ENCODE measurements at places on chromosomes 1 and 21.

DNA sequence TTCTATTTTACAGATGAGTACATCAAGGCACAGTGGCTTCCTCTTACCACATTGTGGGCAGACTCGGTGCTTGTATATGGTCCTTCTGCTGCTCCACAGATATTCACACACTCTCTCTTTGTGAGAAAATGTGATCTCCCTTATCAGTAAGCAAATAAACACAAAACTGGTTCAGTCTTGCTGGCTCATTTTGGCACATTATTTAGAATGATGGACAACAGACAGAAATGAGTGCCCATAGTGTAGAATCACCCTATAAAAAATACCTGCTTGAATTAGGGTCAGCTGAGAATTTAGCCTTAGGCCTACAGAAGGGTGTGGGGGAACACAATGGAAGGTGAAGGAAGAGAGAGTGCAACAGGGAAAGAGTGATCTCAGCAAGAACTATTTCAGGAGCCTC lies 423.1 kb downstream of the HLX start:
- DNase-seq, result no peak

DNA sequence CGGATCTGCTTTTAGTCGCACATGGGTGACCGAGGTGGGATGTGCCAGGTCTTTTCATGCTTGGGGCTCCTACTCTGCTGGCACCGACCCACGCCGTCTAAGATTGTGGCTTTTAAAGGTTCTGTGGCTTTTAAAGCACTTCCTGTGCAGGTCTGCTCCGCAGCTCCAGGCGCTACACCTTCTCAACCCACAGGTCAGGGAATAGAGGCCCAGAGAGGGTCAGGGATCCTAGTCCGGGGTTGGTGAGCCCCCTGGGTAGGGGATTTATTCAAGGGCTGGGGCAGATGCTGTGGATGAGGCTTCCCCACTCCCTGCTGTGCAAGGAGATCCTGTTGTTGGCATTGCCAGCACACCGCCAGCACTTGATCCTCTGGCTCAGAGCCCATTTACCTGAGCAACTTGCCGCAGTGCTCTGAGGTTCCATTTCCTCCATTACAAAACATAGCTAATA lies 212.8 kb upstream of the RAB4A start:
- DNase-seq, result no peak

DNA sequence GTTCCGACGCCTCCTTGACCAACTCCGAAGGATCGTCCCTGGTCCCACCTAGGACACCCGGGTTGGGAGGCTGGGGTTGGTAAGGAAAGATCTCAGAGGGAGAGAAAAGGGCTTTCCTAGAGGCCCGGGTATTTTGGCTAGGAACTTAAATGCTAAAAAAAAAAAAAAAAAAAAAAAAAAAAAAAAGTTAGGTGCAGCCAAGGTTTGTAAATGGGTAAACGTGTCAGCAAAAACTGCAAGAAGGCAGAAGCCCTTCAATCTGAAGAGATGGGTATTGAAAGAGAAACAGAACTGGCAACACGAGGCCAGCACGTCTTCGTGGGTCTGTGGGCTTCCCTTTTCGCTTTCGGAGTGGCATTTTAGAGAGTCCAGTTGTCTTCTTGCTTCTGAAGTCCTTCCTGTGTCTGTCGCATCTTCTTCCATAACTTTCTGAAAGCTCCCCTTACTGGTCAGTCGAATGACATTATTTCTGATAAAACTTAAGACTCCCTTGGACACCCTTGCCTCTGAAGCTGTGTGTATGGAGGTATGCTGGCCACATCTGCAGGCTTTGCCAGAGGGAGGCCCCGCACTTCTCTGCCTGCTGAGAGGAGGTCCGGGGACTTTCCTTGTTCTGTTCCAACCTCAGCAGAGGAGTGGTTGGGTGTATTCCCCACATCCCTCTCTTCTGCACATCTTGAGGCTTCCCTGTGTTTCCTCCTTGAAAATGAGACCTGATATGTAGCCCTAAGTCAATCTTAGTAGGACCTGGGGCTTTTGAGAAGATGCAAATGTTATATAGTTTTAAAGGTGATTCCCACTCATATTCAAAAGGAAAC lies 745 bp downstream of the RCSD1 start:
- no peak for DNase-seq

DNA sequence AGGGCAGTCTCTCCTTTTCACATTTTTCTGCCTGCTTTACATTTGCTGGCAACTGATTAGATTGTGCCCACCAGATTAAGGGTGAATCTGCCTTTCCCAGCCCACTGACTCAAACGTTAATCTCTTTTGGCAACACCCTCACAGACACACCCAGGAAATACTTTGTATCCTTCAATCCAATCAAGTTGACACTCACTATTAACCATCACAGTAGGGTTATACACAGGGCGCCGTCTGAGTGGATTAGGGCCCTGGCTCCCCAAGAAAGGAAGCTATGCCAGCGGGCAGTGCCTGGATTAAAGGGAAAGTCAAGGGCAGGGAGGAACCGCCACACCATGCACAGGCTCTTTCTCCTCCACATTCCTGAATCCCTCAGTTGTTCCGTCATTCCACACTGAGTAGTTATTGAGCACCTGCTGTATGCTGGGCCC lies 56.2 kb downstream of the EVA1C start:
- no peak for DNase-seq

GRCh38 chr1:42529724-42530181 lies 66.7 kb downstream of the CCDC30 start:
- DNase-seq, result no peak

GRCh38 chr1:167708940-167709389 lies 12.8 kb upstream of the MPZL1 start:
- no peak for DNase-seq

DNA sequence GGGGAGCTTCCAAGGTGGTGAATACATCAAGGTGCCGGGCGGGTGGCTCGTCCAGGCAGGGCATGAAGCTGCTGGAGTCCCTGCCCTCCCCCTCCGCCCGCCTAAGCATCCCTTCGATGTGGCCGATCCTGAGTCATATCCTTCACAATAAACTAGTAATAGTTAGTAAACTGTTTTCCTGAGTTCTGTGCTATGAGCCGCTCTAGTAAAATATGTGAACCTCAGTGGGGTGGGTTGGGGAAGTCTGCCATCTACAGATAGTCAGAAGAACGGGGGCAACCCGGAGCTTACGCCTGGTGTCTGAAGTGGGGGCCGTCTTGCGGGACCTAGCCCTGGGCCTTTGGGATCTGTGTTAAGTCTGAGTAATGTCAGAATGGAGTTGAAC lies 21.6 kb downstream of the C2CD2 start:
- DNase-seq, result no peak

- DNase-seq, result no peak
These were observed 42.4 kb upstream of the LRRC8C start for GRCh38 chr1:89590341-89591080.

- no peak for DNase-seq
These were observed 122.8 kb downstream of the SYF2 start for GRCh38 chr1:25109531-25109951.

GRCh38 chr1:156214024-156214748 lies 1.4 kb downstream of the PMF1 start:
- DNase-seq, result no peak

DNA sequence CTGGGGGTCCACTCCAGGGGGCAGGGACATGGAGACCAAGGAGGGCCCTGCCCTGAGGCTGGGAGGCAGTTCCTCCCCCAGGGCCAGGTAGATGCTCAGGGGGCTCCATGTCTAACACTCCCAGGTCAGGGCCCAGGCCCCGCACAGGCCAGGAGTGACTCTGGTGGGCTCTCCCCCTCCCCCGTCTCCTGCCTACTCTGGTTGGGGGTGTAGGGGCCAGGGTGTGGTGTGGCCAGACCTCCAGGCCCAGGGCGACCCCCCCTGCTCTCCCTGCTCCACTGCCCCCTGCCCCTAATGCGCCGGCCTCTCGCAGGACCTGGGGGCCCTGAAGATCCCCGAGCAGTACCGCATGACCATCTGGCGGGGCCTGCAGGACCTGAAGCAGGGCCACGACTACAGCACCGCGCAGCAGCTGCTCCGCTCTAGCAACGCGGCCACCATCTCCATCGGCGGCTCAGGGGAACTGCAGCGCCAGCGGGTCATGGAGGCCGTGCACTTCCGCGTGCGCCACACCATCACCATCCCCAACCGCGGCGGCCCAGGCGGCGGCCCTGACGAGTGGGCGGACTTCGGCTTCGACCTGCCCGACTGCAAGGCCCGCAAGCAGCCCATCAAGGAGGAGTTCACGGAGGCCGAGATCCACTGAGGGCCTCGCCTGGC lies 19.7 kb upstream of the CCDC27 start:
- no peak for DNase-seq

DNA sequence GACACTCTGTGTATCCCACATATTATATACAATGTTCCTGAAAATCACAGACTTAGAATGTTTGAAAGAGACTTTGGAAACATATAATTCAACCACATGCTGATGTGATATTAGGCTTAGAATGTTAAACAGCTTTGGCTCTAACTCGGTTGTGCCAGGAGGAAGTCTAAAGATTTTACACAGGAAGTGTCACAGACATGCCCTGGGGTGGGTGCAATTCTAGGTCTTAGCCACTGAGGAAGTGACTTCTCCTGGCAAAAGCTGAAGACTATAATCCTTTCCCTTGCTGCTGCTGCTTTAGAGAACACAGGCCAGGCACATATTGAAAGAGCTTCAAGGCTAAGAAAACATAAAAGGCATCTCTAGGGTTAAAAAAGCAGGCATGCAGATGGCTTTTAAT lies 51.0 kb downstream of the RPL5 start:
- no peak for DNase-seq

DNA sequence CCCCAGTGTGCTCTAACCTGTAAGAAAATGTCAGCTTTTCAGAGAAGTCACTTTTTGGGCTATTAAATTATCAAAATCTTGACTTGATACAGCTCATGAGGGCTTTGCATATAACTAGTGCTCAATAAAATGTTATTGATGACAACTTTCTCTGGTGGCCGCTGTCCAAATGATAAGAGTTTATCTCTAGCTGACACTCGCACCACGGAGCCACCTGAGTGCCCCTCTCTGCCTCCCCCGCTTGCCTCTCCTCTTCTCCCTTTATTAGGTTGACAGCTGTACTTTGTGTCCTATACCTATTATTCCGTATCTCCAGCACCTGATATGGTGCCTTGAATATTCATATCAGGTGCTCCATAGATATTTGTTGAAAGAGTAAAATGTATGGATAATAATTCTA lies 82.8 kb downstream of the PHTF1 start:
- DNase-seq, result no peak

- no peak for DNase-seq
These were observed 24.7 kb upstream of the CCT8 start for GRCh38 chr21:29098156-29098555.

DNA sequence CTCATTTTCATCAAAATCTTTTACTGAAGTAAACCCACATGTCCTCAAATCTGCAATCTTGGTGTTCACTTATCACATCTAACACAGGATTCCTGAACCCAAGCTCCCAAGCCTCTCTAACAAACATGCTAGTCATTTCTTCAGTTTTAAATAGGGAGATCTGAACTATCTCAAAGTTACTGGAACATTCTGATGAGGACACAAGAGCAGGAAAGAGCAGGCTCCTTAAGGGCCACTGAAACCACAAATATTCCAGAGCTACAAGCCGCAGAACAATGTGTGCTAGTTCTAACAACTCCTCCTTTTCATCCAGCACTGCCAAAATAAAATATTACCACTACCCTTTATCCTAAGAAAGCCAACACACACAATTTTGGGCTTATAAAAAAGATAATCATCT lies 38.9 kb downstream of the WARS2 start:
- no peak for DNase-seq

DNA sequence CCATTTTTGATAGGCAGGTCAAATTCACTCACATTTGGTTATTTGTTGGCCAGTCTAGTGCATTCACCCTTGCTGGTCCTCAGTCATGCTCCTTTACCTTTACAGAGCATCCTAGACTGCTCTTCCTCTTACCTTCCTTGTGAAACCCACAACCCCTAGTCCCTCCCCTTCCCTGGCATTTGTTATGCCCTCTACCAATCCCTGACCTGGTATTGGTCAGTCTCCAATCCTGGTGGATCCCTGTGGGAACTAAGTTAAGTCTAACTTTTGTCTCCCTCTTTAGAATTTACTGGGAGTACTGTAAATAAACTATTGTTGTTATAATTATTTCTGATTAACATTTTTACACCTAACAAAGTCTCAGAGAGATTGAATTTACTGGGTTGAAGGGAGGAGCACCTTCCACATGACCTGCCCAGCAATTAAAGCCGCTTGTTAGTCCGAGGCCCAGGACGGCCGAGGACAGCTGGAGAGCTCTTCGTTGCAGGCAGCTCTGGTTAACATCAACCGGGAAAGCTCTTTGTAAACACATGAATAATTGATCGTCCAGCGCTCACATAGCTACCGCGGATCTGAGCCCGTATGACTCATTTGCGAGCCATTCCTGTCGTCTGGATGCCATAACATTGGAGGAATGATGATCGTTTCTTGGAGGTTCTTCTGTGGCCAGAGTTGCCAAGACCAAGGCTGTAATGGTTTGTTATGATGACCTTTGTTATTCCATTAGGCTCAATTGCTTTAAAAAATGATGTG lies 31.9 kb downstream of the MTARC1 start:
- no peak for DNase-seq

DNA sequence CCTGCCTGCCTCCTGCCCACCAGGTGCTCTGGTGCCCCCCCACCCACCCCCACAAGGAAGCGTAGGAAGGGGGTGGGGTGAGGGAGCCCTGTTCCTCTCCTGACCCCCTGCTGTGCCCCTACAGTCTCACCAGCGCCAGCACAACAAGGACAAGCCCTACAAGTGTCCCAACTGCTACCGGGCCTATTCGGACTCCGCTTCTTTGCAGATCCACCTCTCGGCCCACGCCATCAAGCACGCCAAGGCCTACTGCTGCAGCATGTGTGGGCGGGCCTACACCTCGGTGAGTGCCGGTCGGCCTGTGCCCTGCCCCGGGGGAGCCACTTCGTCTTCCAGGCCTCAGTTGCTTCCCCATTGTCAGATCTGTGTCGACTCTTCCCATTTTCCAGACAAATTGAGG lies 25.9 kb downstream of the A3GALT2 start:
- no peak for DNase-seq

GRCh38 chr1:227938276-227938675 lies 9.5 kb downstream of the WNT9A start:
- no peak for DNase-seq

DNA sequence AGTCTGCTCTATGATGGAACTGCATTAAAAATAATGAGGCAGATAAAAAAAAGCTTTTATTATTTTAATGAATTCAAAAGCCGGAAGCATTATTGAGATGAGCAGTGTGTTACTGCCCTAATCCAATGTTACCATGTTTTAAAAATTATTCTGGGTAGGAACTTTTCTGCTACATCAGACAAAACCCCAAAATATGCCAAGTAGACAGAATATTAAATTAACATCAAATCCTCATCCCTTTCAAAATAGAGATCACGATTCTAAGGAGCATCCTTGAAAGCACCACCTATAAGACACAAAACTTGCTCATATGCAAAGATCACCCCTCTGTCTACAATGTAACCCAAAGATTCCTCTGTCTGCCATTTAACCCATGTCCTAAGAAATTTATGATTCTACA lies 357.5 kb downstream of the SMYD3 start:
- no peak for DNase-seq

- DNase-seq, result no peak
These were observed 148.2 kb downstream of the FCRL5 start for GRCh38 chr1:157404063-157404501.

GRCh38 chr1:14568716-14569355 lies 29.6 kb upstream of the KAZN start:
- no peak for DNase-seq

- no peak for DNase-seq
These were observed 54.4 kb upstream of the ADARB1 start for GRCh38 chr21:45019887-45020537.
